ENCODE measurements at places on chromosomes 3 and 15.

DNA sequence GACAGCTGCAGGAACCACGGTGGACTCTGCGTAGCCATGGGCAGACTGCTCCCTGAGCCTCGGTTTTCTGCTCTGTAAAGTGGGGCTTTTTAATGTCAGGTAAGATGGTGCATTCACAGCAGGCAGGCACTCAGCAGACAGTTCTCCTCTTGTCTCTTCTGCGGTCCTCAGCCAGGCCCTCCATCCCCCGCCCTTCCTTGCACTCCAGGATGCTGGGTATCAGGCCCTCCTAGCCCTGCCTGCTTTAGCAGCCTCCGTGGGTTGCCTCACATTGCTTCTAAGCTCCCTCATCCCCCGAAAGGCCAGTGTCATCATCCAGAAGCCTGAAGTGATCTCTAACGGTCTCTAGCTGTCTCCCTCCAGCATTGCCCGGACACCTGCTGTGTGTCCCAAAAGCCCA lies 115.7 kb downstream of the WNT7A start:
- no peak for DNase-seq

GRCh38 chr15:63038926-63039673 lies 3.4 kb upstream of the TPM1 start:
- DNase-seq = no peak

DNA sequence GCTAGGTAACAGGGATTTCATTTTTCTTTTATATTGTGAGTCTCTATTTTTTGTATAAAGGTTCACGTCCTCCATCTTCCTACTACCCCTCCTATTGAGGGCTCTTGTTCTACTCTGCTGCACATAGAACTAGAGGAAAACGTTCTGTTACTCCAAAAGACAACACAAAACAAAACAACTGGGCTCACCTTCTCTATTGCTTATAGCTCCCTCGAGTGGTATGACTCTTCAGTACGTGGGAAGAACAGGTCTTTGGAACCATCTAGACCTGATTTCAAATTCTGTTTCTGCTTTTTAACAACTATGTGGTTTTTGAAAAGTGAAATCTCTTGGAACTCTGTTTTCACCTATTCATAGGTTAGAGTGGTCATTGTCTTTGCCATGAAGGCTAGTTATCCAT lies 515.3 kb downstream of the SOX2 start:
- no peak for DNase-seq

GRCh38 chr15:90681480-90681879 lies 35.7 kb upstream of the BLM start:
- no peak for DNase-seq

DNA sequence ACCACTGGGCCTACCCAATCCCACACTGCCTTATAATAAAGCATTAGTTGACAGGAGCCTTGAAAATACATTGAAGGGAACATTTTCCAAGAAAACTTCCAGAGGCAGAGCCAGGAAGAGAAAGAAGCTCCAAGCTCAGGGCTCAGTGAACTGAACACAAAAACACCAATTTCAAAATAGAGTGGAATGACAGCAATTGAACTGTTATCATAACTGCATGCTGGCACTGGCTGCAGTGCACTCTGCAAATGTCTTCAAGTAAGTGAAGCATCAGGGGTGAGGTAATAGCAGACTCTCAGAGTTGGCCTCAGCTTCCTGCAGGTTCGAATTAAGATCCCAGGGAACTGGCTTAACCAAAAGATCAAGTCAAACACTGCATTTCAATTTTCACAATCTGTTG lies 388.0 kb upstream of the WNT5A start:
- no peak for DNase-seq

GRCh38 chr3:72629191-72629631 lies 219.0 kb downstream of the SHQ1 start:
- DNase-seq = no peak

DNA sequence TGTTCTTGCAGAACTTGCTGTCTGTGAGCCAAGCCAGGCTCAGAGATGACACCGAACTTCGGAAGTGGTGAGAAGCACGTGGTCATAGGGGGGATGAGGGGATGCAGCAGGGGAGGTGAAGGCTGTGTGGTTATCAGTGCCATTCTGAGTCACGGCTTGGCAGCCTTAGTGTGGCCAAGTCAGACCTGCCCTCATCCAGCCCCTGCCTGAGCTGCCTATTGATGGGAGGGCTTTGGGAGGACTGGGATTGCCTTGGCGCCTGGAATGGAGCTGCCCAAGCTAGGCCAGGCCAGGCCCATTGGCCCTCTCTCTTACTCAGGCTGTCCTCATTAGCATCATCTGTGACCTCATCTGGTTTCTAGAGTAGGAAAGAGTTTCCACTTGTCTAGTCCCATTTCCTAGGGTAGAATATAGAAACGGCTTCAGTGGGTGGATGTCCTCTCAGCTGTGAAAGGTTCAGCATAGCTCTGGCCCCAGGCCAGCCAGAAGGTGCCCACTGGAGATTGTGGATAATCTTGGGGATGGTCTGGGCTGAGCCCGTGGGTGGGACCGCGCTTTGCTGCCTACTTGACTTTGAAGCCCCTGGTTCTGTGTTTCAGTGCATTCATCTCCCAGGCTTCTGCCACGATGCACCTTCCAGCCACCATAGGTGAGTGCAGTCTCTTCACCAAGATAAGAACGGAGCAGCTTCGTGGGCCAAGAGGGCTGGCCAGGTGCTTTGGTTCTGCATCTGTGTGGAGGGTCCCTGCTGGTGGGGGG lies 7.2 kb downstream of the FAH start:
- no peak for DNase-seq

DNA sequence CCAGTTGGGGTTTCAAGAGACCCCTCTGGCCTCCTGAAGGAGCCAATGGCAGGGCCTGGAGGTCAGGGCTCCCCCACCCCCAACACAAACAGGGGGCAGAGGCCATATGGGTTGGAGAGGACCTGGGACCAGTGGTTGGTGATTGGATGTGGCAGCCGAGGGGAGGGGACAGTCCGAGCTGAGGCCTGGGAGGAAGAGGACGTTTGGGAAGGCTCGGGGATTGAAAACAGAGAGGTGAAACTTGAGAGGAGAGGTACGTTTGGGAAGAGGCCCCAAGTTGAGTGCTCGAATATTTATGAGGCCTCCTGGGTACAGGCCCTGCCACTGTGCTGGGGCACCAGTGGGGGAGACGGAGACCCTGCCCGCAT lies 53.7 kb downstream of the DNAJB8 start:
- DNase-seq = no peak

- no peak for DNase-seq
Measured at GRCh38 chr3:143585720-143586456, 262.4 kb downstream of the SLC9A9 start.

DNA sequence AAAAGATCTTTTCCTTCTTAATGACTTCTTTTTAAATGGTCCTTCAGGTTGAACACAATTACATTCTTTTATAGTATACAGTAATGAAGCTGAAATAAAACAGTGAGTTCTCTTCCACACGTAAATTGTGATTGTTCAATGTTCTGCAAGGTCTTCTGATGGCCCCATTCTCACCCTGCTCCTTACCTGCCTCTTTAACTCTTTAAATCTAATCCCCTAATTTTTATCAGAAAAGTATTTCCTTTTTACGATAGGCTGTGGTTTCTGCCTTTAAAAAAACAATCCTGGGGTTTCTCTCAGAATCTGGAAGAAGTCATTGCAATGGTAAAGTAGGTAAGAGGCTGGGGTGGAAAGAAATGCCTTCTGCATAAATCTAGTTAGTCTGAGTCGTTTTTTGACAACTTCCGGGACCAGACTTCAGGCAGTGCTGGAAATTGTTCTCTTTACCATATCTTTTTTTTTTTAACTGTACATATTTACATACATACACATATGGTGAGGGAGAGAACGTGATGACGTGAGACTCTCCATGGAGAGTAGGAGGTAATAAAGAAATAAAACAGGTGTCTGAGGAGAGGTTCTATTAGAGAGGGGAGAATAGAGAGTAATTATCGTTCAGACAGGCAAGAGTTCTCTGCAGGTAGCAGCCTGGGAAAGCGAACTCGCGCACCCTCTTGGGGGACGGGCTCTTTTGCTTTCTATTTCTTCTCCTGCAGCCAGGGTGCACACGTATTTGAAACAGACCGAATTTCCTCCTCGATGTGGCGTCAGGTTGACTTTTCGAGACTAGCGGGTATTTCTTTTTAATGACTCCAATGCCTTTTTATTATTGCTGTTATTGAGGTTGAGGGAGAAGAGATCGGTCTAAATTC lies at the start of gene SIDT1:
SIDT1 (plus strand) TSS at position 730 of the 872 bp plus-strand sequence. CDS start 467 bp downstream, outside the sequence.
- DNase-seq = no peak

DNA sequence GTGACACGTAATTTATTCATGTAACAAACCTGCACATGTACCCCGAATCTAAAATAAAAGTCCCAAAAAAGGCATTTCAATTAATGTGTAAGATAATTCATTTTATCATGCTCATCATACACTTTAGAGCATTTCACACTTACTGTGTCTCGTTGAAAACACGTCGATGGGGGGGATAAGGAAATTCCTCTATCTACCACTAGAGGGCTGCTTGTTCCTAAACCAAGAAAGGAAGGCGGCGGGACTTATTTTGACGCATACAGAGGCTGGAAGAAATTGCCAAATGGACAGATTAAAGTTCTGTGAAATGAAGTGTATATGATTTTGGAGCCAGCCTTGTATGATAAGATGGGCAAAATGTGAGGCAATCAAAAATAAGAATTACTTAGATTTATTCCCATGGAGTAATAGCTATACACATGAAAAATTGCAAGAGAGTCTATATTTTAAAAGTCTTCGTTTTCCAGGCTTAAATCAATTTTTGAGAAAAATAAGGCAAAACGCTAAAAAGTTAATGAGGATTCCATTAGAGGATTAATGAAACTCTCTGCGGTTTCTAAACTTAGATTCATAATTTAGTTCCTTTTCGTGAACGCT lies 346.8 kb downstream of the CNTN3 start:
- DNase-seq = peak; percentile 30

GRCh38 chr3:169060037-169060436 lies 603.5 kb downstream of the MECOM start:
- no peak for DNase-seq

- peak; percentile 87 for DNase-seq
Measured at GRCh38 chr3:115512565-115513415, 110.5 kb upstream of the GAP43 start.

GRCh38 chr15:72474466-72474911 lies 359 bp downstream of the ARIH1 start:
- no peak for DNase-seq

- DNase-seq = peak; percentile 20
Measured at GRCh38 chr3:40971191-40972168, 227.8 kb upstream of the CTNNB1 start.

DNA sequence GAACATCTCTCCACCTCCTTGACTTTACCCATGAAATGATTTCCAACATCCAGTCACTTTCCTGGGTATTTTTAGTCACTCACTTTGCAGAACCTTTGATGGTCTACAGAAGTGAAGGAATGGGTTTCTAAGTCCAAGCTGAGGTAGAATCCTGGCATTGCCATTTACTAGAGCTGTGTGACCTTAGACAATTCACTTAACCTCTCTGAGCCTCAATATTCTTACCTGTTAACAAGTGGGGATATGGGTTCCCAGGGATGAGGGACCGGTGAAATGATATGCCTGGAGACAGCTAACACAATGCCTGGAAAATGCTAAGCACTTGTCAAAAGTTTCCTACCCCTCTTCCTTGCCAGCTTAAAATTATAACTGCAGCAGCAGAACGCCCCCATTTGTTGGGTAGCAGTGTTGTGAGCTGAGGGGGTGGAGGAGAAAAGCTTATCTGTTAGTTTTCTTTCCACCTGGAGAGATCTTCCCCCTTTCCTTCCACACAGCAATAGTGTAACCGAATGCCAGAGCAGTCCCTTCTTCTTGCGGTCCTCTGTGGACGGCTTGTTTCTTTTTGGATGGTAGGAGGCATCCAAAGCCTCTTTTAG lies 319.2 kb upstream of the LRRFIP2 start:
- no peak for DNase-seq

GRCh38 chr15:45087513-45087912 lies 26.5 kb downstream of the DUOX2 start:
- DNase-seq = no peak

DNA sequence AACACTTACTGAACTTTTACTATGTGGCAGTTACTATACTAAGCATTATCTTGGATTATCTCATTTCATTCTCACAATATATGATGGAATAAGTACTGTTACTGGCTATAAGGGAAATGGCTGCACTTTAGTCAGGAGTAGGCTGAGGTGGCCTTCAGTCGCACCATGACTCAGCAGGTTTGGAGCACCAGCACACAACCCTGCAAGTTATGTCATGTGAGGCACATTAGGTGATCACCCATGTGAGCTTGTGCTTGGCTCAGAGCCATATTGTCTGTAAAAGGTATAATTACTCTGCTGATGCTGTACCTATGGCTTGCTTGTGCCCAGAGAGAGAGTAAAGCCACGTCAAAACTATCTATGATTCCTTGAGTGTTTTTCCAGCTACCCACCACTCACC lies 54.1 kb upstream of the TIPARP start:
- DNase-seq = no peak

- no peak for DNase-seq
Measured at GRCh38 chr15:25886498-25887140, 23.5 kb upstream of the ATP10A start.

DNA sequence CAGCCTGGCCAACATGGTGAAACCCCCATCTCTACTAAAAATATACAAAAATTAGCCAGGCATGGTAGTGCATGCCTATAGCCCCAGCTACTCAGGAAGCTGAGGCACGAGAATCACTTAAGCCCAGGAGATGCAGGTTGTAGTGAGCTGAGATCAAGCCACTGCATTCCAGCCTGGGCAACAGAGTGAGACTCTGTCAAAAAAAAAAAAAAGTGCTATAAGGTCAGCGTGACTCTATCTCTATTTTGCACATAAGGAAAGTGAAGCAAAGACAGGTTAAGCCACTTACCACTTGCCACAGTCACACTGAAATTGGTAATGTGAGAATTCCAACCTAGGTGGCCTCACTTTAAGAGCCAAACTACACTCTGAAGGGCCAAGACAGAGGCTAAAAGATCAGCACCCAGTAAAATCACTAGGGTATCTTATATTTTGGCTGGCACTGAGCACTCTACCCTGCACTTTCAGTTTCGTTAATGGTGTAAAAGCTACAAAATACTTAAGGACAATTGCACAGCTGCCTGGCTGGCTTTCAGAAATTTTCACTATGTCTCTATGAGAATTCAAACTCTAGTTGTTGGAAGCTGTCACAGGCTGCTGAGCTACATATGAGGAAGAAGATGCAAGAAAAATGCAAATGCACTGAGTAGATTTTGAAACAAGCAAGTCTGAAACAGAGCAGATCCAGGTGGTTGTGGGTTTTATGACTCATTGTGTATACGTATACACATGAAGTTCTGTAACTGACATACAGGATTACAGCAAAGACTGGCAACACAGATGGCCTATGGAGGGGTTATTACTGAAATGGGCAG lies 32.7 kb downstream of the TRANK1 start:
- DNase-seq = no peak

- no peak for DNase-seq
Measured at GRCh38 chr15:99385005-99385669, 133.9 kb downstream of the LRRC28 start.

GRCh38 chr15:70071799-70072198 lies 25.9 kb downstream of the TLE3 start:
- DNase-seq = no peak

DNA sequence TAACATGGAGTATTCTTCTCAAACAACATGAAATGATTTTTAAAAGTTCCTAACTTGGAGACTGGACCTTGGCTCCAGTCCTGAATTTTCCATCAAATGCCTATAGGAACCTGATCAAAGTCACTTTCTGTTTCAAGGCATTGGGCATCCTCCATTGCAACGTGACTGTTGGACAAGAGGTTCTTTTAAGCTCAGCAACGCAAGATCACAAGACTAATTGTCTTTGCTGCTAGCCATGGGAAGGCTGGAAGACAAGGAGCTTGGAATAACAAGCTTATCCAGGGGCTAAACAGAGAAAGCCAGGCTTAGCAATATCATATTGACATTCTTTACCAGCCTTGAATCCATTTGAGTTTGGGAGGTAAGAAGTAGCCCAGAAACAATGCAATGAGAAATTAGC lies 48.3 kb downstream of the SST start:
- no peak for DNase-seq
